ENCODE measurements at places on chromosomes 3 and 15.

DNA sequence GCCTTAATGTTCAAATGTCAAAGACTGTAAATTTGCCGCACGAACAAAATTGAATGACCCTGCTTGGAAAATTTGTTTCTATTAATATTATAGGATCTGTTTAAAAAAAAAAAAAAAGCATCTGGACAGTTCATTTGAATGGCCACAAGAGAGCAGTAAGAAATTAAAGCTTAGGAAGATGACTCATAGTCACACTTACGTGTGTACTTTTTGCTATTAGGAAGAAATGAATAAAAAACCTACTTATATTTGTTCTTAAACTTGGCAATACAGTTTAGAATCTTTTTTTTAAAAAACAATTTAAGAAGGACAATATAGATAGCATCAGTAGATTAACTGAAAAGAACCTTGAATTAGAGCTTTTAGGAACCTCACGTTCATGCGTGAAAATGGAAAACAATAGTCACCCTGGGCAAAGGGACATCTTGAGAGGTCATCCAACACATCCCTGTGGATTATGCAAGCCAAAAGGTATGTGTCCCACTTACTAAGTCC, 621.8 kb downstream of the MECOM start:
- no peak for DNase-seq

DNA sequence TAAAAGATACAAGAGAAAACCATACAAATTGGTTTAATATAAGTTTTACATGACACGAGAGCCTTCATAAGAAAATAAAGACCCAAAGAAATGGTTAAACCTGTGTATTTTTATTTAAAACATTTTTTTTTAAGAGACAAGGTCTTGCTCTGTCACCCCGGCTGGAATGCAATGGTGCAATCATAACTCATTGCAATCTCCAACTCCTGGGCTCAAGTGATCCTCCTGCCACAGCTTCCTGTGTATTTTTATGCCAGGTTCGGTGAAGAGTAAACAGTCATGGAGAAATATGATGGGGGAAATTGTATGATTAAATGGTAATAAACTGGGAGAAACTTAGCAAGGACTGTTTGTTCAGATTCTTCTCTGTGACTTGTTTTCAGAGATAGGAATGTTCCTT, 441.0 kb downstream of the TUSC7 start:
- no peak for DNase-seq

DNA sequence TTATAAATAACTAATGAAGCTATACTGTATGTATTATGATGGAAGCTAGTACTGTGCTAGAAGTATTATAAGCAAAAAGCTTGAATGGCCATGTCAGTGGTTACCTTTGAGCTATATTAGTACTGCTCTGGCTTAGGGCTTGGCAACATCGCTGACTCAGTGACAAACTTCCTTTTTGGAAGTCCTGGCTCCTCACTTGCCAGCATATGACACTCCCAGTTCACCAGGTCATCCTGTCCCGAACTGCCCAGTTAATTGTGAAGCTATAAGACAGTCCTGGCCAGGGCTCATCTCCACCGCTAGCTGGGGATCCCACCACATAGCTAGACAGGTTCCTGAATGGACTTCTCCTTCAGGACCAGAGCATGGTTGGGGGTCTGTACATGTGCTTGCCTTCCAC, 31.9 kb downstream of the RAB8B start:
- no peak for DNase-seq

GRCh38 chr3:100090669-100091005, 23.7 kb downstream of the FILIP1L start:
- no peak for DNase-seq

DNA sequence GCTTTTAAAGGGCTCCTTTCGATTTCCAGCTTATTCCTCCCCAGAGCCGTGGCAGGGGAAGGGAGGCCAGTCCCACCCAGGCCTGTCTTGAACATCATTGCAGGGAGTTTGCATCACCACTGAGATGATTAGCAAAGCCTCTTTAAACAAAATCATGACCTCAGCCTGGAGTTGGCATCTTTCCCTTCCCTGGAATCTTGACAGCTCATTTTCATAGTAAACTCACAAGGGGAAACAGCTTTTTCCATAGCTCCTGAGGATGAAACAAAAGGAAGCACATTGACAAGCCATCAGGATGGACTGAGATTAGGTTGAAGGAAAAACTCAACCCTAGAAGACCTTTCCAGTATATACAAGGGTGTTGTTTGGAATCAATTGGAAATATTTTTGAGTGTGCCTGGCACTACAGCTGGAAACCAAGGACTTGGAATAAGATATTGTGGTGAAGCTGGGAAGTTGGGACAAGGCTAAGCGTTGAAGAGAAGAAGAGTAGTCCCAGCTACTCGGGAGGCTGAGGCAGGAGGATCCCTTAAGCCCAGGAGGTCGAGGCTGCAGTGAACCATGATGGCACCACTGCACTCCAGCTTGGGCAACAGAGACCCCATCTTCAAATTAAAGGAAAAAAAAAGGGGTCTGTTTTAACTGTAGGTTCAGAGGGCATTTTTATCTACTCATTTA, 3.1 kb upstream of the LARP6 start:
- DNase-seq: no peak

- DNase-seq: no peak
These were observed 157.3 kb downstream of the ADAMTS9 start for GRCh38 chr3:64530434-64531049.

DNA sequence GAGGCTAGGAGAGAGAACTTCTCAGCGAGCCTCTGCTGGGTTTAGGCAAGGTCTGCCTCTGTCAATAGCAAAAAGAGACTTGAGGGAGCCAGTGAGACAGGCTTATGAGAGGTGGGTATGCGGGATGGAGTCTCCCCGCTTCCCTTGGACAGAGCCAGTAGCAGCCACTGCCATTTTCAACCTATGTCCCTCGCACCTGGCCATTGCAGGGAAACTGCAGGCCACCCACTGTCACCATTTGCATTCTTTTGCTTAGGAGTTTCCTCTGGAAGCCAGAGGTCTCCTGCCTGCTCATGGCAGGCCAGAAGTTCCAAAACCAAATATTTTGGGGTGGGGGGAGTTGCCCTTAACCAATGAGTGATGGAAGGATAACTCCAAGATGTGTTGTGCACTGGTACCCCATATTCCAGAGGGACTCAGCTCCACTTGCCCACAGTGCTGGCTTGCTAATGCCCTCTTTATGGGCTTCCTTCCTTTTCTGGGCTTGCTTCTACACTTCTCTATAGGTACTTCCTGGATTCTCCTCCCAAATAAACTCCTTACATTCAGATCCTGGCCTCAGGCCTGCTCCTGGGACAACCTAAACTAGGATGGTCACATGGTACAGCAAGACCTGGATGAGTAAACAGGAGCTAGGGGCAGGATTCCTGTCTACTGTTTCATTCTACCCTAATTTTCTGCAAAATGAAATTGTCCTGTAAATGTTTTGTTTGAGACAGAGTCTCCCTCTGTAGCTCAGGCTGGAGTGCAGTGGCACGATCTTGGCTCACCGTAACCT, 108.9 kb upstream of the PROK2 start:
- DNase-seq: no peak

- DNase-seq: no peak
These were observed 51.0 kb downstream of the PLCL2 start for GRCh38 chr3:16935781-16936180.

All from activated T-cell treated with anti-CD3 and anti-CD28 coated beads for 1 hour (primary cell).